Lung microvascular endothelial cell (primary cell): ENCODE measurements at places on chromosomes 6 and 20.

- no peak for DNase-seq
Measured at GRCh38 chr6:31076611-31077010, 35.8 kb downstream of the C6orf15 start.

DNA sequence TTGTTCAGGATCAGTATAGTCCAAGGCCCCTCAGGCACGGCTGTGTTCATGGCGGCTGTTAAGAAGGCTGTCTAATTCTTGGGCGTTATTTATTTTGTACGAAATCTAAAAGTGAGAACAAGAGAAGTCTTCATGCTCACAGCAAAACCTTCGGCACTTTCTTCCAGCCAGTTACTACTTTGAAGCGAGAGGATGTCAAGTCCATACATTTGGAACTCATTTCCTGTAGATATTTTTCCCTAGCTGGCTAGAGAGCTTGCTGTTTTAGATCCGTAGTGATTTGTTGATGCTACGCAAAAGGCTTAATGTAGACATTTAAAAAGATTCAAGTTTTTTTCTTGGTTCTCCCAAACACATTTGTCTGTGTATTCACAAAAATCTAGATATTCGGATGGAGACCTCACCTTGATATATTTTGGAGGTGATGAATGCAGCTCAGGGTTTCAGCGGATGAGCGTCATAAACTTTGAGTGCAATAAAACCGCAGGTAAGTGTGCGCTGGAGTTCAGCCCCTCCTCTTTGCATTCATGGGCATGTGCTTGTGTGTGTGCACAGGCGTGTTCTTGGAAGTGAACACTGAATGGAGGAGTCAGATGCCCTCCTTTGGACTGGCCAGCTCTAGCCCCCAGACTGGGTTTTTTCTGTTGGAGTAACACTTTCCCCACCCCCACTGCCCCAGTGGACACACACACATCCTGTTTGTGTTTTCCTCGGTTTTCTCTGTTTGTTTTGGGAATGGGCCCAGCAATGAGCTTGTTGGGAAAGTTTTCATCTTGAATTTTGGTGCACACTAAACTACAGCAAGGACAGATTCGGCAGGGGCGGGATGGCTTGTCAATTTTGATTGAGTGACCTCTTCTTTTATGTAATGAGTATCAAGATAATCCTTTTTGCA lies 65.4 kb downstream of the IGF2R start:
- DNase-seq, result no peak

DNA sequence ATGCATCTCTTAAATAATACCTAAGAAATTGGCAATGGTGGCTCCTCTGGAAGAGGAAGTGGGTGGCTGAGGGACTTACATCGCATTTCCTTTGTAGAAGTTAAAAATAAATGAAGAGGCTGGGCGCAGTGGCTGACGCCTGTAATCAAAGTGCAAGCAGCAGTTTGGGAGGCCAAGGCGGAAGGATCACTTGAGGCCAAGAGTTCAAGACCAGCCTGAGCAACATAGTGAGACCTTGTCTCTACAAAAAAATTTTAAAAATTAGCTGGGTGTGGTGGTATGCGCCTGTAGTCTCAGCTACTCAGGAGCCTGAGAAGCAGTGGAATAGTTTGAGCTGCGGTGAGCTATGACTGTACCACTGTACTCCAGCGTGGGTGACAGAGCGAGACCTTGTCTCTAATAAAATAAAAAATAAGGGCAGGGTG lies 12.2 kb upstream of the NCOA3 start:
- no peak for DNase-seq

DNA sequence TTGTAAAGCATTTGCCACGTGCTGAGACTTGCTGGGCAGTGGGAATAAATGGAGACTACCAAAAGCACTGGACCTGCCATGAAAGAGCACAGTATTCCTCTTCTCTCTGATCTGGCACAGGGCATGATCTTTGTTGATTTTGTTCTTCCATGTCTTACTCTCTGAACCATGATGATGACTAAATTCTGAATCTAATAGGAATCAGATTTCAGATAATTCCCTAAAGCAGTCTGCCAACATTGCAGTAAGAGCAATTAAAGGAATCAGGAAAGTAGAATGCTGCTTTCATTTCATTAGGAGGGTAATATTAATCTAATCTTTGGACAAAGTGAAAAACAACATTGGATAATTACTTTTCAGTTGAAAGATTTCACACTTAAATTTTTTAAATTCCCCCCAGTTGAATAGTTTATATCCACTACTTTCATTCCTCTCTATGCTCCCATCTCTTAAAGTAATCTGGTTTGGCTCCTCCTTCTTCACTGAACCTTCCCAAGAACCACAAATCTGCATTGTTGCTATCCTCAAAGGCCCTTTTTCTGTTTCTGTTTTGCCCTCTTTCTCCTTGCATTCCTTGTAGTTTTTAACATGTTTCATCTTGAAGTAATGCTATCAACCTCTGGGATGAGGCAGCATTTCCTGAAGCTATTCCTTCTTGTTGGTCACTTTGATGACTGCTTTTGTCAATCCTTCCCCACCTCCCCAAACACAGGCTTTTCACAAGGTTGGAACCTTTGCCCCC lies 243.2 kb upstream of the TENT5A start:
- no peak for DNase-seq

GRCh38 chr20:12270863-12271262 lies 353.2 kb downstream of the BTBD3 start:
- no peak for DNase-seq

DNA sequence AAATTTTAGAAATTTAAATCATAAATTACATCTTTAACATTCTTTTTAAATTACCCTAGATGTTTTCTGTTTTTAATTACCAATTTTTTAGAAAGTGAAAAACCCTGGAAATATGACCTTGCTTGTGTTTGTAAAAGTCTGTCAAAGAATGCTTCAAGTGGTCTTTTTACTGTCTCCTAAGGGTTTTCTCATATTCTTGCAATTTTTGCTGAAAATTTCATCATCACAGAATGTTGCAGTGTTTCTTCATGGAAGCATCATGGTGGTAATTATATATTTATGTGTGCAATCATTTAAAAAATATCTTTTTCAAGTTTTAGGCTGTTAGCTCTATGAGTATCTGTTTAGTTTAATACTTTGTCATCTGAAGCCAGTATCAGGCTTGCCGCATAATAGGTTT lies 178.2 kb downstream of the HDGFL1 start:
- no peak for DNase-seq
